ENCODE measurements at places on chromosomes 6 and 20. TPM values are rescaled to one million over a fixed set of nuclear protein-coding genes. Genes with fewer than 3 reads are reported as not detected.

The LRRC73 gene
- 1.2 TPM for total RNA-seq

The TREM1 gene
- not detected for total RNA-seq

The NKX2-2 gene
- total RNA-seq: 4.4 TPM

The C6orf163 gene
- 0.72 TPM for total RNA-seq

The TCEA2 gene
- 58.3 TPM for total RNA-seq

The MLIP gene
- total RNA-seq: 0.81 TPM

The HCRTR2 gene
- total RNA-seq: not detected
